ENCODE measurements at places on chromosomes 1 and 21.
A peak's percentile ranks its signal among the peaks of the same experiment; 100 is the strongest.

- DNase-seq, result no peak
Measured at GRCh38 chr1:206799311-206799710, 27.0 kb upstream of the IL10 start.

GRCh38 chr1:29162025-29162424 is 19.7 kb downstream of the SRSF4 start:
- DNase-seq, result no peak

GRCh38 chr1:203931953-203932352 is 70.6 kb downstream of the SNRPE start:
- DNase-seq, result no peak

GRCh38 chr1:194466706-194467105 is 1280.3 kb upstream of the B3GALT2 start:
- peak; percentile 23 for DNase-seq

GRCh38 chr1:153540394-153541361 is at the start of gene S100A5:
TSS of gene S100A5 (minus strand) at chr1:153540934. CDS start at chr1:153540191, 743 bp downstream.
- DNase-seq, result peak; percentile 69

- DNase-seq, result no peak
Measured at GRCh38 chr1:93501399-93501798, 53.5 kb downstream of the FNBP1L start.

DNA sequence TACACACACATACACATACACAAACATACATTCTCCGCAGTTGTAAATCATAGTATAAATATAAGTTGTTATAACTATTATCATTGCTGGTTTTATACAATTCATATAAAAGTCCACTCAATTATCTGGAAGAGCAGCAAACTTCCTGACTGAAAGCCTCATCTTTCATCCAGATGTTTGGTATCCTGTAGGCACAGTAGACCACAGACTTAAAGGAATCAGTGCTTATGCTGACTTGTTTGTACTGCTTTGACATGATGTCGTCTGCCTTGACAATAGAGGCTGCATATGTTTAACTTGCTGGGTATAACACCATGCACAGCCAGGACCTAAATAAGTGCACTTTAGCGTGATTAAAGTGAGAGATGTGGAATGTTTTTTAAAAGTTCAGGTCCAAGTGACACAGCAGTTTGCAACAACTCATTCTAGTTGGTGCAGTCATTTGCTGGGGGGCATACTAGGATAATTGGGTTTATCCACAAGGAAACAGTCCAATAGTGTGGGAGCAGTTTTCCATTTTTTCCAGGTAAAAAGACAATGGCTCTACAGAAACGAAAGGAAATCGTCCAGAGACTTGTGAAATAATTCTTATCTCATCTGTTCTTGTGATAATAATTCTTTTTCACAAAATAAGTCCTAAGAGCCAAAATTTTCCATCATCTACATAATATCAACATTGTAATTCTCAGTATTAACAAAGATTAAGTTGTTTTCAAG is 110.3 kb upstream of the TSPAN2 start:
- DNase-seq, result no peak

GRCh38 chr21:46135782-46136395 is 19.5 kb downstream of the FTCD start:
- DNase-seq, result peak; percentile 50

- DNase-seq, result no peak
Measured at GRCh38 chr1:109980324-109981003, 4.1 kb upstream of the AHCYL1 start.

DNA sequence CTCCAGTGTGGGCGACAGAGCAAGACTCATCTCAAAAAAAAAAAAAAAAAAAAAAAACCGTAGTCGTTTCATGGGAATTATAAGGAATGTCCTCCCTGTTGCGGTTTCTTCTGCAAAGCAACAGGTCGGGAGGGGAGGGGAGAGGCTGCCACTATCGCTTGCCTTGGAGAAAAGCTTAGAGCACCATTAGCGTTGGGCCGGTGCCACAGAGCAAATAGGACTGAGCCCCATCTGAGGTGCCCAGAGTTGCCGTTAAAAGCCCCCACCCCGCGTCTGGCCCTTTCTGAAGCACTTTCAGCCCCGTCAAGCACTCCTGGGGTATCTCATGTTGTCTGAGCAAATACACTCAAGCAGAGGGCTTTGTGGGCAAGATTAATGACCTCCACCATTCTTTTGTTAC is 2.2 kb downstream of the RIPPLY3 start:
- no peak for DNase-seq

DNA sequence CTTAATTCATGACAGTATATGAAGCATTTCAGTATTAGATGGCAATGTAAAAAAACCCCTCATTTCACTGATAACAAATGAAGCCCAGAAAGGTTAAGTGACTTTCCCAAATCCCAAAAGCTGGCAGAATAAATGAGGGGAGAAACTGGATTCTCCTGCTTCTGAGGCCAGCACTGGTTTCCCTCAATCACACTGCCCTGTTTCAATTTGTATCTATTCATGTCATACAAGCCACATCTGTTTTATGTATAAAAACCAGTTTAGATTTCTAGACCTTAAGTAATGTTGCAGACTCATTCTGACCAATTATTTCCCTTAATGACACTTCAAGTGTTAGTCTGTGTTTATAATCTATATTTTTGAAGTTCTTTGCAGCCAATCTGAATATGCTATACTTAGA is 16.8 kb downstream of the PLPPR4 start:
- DNase-seq, result no peak

- no peak for DNase-seq
Measured at GRCh38 chr1:27000090-27000816, 6.8 kb downstream of the TRNP1 start.

DNA sequence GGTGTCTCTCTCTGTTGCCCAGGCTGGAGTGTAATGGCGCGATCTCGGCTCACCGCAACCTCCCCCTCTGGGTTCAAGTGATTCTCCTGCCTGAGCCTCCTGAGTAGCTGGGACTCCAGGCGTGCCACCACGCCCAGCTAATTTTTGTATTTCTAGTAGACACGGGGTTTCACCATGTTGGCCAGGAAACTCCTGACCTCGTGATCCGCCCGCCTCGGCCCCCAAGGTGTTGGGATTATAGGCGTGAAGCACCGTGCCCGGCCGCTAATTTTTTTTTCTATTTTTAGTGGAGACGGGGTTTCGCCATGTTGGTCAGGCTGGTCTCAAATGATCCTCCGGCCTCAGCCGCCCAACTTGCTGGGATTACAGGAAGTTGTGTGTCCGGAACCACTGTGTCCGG is 597 bp downstream of the HORMAD1 start:
- DNase-seq, result no peak

DNA sequence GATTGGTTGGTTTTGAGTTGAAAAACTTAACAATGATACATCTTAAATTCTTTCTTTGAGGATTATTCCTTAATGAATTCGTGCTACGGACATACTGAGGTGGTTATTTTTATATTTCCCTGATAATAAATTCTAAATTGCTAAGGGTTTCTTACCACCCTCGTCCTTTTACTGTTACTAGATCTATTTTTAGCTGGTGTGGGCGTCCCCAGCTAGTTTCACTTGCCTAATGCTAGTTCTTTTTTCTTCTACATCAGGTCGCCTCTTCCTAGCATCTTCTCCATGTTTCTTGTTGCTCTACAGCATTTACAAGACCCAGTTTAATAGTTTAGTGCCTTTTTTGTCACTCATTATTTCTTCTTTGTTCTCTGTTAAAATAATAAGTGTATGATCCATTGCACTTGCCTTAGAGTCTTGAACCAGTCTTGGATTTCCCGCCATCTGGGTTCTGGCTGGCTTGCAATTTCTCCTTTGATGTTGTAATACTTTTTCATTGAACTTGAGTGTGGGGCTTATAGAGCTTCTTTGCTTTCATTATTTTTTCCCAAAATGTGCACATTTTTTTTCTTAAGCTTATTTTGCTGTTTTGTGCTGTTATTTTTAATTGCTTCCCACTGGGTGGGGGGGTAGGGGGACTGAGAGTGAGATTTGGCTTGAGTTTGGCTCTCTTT is 677 bp upstream of the HSD11B1 start:
- DNase-seq, result no peak

DNA sequence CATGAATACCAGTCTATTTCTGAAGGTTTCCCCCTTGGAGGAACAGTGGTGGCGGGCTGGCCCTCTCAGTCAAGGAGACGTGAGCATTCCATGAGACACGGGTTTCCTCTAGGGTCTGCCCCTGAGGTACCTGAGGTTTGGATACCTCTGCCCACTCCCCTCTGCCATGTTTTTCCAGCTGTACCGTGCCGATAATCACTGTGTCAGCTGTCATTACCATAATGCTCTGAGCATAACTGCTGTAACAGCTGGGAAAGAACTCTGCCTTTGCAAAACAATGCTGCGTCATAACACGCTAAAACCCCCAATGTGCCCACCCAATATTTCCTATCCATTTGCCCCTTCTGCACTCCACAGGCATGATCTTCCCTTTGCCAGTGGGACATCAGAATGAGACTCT is 425.1 kb downstream of the KIF26B start:
- DNase-seq, result no peak

DNA sequence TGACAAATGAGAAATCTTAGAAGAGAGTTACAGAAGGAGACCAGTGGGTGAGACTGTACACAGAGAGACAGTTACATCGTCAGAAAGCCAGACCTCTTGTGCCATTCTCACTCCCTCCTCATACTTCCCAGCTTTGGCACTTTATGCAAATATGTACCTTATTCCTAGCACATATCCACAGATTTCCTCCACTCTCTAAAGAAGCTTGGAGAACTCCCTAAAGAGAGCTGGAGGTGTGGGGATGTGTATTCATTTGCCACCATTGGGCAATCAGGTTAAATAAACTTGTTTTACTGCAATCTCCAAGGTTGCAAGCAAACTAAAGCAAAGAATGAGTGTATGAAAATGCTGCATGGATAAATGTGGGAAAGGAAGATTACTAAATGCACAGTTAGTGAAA is 380.9 kb upstream of the PRMT6 start:
- no peak for DNase-seq

GRCh38 chr1:45033356-45033755 is 21.3 kb downstream of the UROD start:
- DNase-seq, result no peak

- peak; percentile 59 for DNase-seq
Measured at GRCh38 chr1:232599178-232600041, 30.5 kb downstream of the SIPA1L2 start.

GRCh38 chr1:246295340-246295739 is 211.7 kb downstream of the SMYD3 start:
- DNase-seq, result no peak

DNA sequence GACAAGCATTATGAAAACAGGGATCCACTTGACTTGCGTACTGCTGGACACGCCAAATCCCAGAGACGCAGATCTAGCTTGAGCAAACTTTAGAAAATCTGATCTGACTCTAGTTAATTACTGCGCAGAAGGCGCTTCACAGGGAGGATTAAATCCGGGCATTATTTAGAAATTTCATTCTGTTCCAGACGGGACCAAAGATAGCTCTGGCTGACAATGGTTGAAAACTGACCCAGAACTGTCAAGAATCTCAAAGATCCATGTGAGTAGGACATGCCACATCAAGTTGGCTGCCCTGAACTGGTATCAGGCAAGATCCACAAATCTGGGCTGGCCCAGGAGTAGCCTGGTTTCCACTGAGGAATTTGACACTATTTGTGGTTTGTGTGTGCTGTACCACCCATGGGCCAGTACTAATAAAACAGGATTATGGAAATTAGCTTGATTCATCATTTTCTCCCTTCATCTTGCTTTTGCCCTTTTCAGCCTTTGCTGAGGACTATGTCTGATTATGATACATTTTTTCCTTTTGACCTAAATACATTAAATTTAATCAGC is 171.0 kb downstream of the VAV3 start:
- DNase-seq, result no peak

- DNase-seq, result peak; percentile 78
Measured at GRCh38 chr1:154998818-154999570, 3.6 kb upstream of the ZBTB7B start.

GRCh38 chr1:46134660-46135331 is 2.4 kb upstream of the PIK3R3 start:
- DNase-seq, result no peak

GRCh38 chr21:34762786-34763185 is 94.0 kb downstream of the CLIC6 start:
- peak; percentile 30 for DNase-seq

GRCh38 chr1:180923021-180923841 is 10.5 kb downstream of the KIAA1614 start:
- peak; percentile 59 for DNase-seq

- no peak for DNase-seq
Measured at GRCh38 chr1:54356680-54357147, 49.5 kb downstream of the SSBP3 start.

DNA sequence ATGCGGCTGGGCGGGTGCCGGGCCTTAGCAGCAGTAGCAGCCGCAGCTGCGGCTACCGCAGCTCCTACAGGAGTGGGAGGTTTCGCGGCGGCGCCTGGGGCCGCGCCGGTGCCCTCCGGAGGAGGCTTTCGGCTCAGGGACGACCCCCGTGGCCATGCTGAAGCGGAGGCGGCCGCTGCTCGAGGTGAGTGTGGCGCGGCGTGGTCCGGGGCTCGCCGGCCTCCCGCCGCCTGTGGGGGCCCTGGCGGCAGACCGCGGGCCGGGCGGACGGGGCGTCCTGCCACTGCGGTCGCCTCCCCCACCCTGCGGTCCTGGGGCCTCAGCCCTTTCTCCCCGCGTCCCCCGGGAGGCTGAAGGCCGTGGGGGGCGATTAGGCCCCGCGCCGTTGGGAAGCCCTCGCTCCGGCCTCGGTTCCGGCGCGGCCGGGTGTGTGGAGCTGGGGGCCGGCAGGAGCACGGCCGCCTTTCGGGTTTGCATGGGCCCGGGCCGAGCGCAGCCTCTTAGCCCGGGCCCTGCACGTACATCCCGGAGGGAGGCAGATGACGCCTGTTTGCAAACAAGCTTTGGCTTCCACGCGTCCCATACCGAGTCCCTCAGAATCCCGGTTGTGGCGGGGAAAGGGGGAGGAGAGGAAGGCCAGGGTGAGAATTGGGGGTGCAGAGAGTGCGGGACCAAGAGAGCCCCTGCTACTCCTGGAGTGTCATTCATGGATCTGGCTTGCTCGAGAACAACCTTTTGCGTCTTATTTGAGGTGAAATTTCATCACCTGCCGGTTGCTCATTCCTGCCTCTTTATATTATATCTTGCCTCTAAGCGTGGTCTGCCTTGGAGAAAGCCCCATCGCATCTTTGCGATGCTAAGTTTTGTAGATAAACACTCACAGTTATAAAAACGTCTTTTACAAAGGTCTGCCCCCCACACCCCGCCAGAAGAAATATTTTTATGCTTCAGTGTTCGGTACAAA is 613 bp downstream of the ZFYVE9 start:
- peak; percentile 64 for DNase-seq

DNA sequence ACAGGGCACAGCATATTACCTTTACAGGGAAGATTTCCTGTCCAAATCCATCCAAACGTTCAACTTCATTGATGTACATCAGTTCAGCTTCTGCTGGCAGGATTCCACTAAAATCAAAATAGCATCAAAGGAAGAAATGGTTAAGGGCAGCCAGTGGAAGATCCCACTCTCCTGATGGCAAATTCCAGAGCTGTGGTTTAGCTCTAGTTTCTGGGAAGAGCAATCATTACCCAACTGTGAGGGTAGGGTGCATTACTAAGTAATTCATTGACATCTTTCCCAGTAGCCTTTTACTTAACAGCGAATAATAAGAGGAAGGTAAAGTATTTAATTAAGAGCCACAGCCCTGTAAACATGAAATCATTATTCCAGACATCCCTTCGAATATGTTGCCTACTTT is 120.7 kb downstream of the SMYD2 start:
- no peak for DNase-seq

All from fibroblast of skin of back (primary cell).